ENCODE measurements at places on chromosomes 3 and 15.

- peak; percentile 42 for DNase-seq
These were observed 14.3 kb downstream of the ARL8B start for GRCh38 chr3:5136211-5136918.

GRCh38 chr15:64597477-64597822 is 137.1 kb downstream of the ZNF609 start:
- no peak for DNase-seq

DNA sequence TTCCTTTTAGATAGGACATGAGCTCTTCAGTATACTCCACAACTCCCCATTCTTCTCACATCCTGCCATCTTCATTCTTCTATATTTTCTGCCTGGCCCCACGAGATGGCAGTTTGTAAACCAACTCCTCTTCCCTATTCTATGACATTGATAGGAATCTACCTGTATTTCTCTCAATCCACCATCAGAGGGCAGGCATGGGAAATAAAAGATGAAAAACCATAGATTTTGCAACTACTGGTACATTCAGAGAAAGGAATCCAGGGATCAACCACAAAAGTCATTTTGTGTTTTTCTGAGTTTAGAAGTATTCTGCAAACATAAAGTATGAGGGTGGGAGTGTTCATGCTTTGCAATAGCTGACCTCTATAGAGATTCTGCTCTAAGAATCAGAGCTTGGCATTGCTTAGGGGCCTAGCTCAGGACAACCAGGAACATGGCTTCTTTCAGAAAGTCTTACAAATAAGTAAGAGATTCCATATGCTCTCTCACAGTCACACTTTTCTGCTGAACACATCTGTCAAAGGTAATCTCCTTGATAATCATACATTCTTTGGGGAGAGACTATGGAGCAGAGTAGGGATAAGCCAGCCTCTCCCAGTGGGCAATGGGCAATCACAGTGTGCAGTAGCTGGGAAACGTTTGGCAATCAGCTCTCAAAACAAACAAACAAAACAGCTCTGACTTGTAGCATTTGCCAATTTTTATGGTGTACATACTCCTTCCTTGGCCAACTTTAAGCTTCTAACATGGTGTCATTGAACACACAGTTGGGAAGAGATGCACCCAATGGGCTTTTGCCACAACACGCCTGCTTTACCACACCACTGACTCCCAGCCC is 43.1 kb upstream of the SLC25A36 start:
- peak; percentile 77 for DNase-seq

- no peak for DNase-seq
These were observed 115.1 kb downstream of the ULK4 start for GRCh38 chr3:41846850-41847249.

GRCh38 chr3:161293381-161293780 is 72.3 kb downstream of the NMD3 start:
- DNase-seq = no peak

DNA sequence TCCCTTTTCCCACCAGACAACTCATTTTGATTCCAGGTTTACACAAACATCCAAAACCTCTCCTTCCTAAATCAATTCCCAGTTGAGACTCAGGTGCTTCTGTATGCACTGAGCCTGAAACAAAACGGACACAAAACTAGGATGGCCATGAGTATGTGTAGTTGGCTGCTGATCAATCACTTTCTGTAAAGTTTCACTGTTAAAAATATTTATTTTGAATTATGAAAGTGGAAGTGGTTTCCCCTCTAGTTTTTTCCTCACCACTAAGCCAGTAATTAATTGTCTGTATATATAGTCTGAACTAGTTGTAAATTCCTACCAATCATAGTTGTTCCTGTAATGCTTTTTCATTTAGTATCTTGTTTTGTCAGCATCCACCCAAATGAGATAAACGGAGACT is 51.7 kb upstream of the TSPAN3 start:
- no peak for DNase-seq

Data from mesenchymal stem cell (in vitro differentiated cells and primary cell).